Stimulated activated CD4-positive, alpha-beta T cell treated with anti-CD3 and anti-CD28 coated beads, Interleukin-1b, Interleukin-23, amount 100 ng/mL, for 1 hour (primary cell): ENCODE measurements at places on chromosomes 7 and 10.

- DNase-seq = no peak
Observed at GRCh38 chr7:91280185-91280584, 16.0 kb downstream of the FZD1 start.

GRCh38 chr10:35986756-35987502, 344.8 kb upstream of the FZD8 start:
- no peak for DNase-seq

DNA sequence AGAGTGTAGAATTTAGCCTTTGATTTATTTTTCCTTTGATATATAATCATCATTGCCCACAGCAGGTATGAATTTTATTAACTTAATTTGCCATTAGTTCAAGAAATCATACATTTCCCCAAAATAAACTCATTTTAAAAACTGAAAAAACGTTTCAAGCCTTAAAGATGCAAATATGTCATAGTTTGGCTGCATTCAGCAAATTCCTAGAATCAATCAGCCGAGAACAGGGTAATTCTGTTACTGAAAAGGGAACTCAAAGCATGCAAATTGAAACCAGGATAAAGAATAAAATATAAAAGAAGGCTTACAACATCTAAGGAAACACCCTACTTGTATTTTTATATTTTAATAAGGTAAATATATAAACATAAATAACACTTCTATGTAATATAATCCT, 233.8 kb upstream of the PRKCQ start:
- DNase-seq = no peak

- no peak for DNase-seq
Observed at GRCh38 chr7:130356876-130357611, 12.4 kb downstream of the CPA5 start.

DNA sequence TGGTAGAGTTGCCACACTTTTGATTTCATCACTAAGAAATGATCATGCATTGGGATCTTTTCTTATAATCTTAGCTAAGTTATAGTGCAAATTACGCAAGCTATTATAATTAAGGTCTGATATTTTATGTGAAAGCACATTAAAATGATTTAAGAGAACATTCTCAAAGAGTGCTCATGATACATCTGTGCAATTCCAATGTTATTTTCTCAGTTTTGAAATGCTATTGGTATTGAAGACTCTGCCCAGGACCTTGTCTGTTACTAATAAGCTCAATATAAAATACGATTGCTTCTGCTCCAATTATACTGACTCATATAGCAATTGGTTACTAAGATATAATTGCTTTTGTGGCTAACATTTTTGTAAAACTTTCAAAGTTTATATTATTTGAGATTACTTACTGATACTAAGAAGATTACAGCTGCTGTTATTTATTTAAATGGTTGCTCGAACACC, 180.9 kb downstream of the ADAM12 start:
- no peak for DNase-seq

GRCh38 chr10:71553432-71553831, 156.7 kb downstream of the CDH23 start:
- no peak for DNase-seq

- no peak for DNase-seq
Observed at GRCh38 chr7:151306860-151307259, 34.8 kb upstream of the NUB1 start.

DNA sequence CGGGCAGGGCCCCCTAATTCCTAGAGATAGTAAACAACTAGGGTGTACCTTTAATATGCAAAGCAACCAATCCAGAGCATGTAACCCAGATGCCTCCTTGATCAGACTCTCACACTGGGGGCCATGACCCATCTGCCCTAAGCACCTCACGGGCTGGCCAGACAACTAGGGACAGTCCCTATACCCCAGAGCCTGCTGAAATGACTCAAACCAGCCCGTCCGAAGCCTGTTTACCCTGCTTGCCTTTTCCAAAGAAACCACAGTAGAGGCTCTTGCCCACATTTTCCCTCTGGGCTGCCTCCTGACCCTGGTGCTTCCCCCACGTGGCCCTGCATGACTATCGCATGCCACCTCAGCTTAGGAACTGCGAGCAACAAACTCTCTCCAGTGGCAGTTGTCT, 46.2 kb downstream of the RGS10 start:
- DNase-seq = no peak

GRCh38 chr10:44258019-44258418, 126.9 kb downstream of the CXCL12 start:
- DNase-seq = no peak

DNA sequence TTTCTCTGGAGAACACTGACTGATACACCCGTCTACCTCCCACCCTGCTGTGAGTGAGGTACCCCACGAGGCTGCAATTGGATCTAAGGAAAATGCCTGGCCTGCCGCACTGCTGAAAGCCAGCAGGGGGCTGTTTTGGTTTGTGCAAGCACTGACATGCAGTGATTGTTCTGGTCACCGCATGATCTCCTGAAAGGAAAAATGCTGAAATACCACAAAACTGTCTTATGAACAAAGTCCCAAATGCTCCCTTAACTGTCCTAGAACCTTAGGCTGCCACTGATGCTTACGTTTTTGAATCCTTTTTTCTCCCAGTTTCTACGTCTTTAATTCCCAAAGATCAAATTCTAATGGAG, 132.7 kb downstream of the JCAD start:
- DNase-seq = no peak

DNA sequence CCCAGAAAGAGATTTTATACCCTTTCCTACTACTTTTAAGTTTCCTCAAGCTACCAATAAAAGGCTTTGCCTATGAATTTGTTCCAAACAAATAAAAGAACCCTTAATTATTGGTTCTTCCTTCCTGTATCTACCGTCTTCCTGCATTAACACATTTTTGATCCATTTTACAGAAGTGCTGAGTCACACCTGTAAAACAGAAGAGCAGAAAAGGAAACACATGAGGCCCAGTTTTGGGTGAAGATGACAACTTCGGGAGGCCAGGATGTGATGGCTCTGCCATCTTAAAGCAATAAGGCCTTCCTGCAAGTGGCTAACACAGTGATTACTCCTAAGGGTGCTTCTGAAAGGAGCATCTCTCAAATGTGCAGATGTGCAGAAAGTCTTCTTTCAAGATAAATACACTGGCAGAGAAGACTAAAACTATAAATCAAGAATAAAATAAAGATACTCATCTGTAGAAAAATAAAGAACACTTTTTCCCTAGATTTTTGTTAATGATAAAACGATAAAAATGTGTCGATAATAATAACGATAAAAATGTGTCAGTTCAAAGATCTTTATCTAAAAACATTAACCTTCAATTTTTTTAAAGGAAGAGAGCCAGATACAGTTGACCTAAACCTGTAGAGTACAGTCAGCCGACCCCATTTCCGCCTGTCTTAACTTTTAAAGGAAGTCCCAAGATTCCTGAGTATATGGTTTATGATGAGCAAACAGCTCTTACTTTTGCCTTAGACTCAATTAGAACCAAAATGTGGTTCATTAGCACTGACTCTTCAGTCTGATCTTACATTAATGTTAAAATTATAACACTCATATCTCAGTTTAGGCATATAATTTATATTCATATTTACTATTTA, 108.6 kb downstream of the UBE2H start:
- DNase-seq = no peak

- no peak for DNase-seq
Observed at GRCh38 chr7:40772096-40772495, 637.3 kb downstream of the SUGCT start.

DNA sequence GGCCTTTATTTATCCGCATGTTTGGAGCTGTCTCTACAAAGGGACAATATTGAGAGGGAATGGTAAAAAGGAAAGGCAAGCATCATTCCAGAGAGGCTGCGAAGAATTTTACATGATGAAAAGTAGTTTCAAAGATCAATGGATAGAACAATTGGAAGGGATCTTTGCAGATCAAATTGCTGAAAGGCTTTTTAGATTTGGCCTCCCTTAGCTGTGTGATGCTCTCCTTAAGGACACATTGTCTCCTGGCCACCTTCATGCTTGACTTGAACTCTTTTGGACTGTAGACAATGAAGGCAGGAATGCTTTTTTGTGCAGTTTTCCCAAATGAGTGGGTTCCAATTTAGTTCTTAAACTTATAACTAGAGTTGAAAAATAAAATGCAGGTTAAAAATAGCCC, 344.7 kb downstream of the ARL4A start:
- DNase-seq = no peak

DNA sequence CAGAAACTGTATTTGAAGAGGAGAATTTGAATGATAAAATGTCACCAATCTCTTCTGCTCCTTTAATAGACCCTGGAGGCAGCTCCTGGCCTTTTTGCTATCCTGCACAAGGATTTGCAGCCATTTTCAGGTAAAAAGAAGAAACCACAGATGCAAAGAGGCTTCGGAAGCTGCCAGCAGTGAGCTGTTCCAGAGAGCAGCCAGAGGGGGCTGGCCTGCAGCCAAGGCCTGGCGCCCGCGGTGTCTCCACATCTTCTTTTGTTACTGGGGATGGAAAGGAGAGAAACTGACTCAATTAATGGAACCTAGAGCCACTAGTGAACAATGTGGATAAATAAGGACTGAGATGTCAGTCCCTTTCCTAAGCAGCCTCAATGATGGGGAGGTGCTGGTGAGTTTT, 23.9 kb upstream of the GPR26 start:
- DNase-seq = no peak

GRCh38 chr7:98562871-98563495, 54.1 kb upstream of the NPTX2 start:
- no peak for DNase-seq

DNA sequence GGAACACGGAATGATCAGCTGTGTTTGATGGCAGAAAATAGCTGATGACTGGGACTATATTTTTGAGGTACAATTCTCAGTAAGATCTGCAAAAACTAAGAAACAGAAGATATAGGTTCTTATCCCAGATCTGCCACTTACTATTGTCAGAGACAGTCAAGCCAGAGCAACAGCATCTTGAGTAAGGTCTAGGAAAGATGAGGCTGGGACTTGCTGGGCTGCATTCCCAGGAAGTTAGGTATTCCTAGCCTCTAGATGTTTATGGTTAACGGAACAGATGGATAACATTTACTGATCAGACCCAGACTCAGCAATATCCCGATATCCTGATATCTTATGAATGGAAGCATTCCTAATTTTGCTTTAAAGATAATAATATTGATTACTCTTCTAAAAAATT, 68.7 kb upstream of the DNAJB12 start:
- DNase-seq = no peak

DNA sequence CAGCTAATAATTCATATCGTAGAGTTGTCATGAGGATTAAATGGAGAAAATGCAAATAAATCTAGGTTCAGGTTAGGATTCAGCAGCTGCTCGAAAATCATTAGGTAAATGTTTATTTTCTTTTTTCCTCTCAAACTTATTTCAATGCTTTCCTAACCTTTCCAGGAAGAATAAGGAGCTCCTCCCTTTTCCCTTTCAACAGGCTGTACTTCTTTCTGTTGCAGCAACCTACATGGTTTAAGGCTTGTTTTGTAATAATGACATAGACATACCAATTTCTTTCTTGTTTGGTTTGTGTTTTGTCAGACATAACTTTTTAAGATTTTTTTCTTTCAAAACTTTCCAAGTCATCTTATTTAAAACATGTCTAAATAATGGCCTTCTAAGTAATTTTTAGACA, 18.2 kb downstream of the GPR141 start:
- no peak for DNase-seq

- DNase-seq = peak; percentile 13
Observed at GRCh38 chr7:128361411-128362379, at the start of gene PRRT4. PRRT4 (minus strand) TSS chr7:128361690.

DNA sequence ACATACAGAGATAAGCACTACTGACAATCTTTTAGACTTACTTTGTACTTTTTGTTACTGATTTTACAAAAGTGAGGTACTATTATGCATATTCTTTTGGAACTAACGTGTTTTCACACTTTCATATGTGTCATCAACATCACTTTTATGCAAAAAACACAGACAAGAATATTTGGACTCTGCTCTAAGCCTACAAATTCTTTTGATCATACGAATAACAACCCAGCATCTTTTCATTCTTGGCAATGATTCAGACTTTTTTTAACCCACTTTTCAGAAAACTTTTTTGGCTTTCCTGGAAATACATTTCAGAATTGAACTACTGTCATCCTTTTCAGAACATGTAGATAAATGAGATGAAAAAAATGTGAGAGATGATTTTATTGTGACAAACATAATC, 30.2 kb downstream of the USP6NL start:
- DNase-seq = no peak

GRCh38 chr10:11379771-11380170, 231.7 kb downstream of the USP6NL start:
- DNase-seq = no peak

GRCh38 chr7:55574051-55574717, 1.9 kb upstream of the VOPP1 start:
- no peak for DNase-seq
